ENCODE measurements at places on chromosomes 7 and 10.

GRCh38 chr10:95544783-95545500, 16.2 kb downstream of the SORBS1 start:
- no peak for DNase-seq

- DNase-seq = no peak
Observed at GRCh38 chr7:30521532-30521931, 16.9 kb upstream of the GGCT start.

DNA sequence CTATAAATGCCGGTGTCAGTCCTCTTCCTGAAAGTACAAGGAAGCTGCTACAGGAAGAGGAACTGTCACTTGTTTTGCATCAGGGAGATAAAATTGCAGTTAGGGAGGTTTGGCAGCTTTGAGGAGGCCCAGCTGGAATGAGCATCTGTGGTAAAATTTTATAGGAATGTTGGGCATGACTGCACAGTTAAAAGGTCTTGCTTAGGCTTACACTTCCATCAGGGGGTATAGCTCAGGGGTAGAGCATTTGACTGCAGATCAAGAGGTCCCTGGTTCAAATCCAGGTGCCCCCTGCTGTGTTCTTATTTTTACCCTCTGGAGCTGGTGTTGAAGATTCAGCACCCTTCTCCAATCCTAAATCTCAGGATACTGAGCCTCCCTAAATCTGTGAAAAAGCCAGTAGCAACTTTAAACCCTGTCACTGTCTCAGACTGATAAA, 65.9 kb downstream of the ZNF467 start:
- DNase-seq = no peak

- no peak for DNase-seq
Observed at GRCh38 chr7:66110856-66111255, 3.8 kb upstream of the CRCP start.

DNA sequence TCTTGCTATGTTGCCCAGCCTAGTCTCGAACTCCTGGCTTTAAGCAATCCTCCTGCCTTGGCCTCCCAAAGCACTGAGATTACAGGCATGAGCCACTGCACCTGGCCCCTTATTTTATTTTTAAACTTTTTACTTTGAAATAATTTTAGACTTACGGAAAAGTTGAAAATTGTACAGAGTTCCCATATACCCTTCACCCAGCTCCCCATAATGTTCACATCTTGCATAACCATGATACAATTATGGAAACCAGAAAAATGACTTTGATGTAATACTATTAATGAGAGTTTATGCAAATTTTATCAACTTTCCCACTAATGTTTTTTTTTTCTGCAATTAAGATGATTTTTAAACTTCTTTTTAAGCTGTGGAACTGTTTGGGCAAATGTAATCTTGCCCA, 58.3 kb downstream of the CDH23 start:
- no peak for DNase-seq

DNA sequence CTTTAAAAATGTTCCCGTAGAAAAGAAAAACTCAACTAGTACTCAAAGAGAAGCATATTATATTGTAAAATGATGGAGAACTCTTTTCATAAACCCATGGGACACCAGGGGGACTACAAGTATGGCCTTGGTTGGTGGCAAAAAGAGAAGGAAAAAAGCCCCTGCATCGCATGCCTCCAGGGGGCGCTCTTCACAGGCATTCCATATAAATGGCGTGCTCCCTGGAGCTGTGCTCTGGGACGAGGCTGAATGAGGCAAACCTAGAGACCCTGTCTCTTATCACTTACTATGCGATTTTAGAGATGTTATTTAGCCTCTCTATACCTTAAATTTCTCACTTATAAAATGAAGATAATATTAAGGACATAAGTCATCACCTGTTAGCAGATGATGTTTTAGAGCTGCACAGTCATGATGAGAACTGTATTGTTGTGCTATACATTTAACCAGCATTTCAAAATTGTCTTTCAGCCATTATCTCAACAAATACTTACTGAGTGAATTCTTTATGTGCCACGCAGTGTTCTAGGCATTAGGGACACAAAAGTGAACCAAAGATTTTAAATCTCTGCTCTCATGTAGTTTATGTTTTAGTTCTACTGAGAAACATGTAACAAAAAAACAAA, 105.8 kb downstream of the ARHGAP21 start:
- DNase-seq = peak; percentile 43

- DNase-seq = no peak
Observed at GRCh38 chr7:141452911-141453310, 98.3 kb upstream of the AGK start.
